NAMALWA (cell line): ENCODE measurements at places on chromosomes 2 and 18.

DNA sequence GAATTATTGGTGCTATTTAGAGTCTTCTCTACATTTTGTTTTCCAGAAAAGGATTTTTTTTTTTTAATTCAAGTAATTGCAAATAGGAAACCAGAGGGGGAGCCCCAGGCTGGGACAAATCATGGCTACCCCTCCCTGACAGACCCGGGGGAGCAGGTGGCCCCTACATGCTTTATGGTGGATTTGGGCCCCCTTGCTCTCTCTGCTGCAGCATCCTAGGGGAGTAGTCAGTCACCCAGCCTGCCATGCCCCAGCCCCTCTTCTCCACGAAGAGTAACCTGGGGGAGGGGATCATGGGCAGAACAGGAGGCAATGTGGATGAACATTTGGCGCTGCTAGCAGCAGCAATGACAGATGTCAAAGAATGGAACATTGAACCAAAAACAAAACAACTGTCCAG, 4.6 kb downstream of the C2orf81 start:
- peak; percentile 27 for DNase-seq

DNA sequence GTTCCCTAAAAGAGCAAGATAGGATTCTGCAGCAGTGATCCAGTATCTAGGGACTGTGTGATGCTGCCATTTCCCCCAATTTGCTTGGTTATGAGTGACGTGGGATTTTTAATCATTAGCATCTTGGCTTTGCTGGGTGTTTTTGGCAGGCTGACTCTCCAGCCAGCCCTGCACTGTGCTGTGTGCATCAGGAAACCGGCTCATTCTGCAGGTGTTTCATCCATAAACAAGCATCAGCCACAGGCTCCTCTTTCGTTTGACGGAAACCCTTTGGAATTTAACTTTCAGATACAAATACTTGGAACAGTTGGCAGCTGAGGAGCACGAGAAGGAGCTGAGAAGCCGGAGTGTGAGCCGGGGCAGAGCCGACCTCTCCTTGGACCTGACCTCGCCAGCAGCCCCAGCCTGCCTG, 135.9 kb downstream of the TPGS2 start:
- DNase-seq = peak; percentile 34

DNA sequence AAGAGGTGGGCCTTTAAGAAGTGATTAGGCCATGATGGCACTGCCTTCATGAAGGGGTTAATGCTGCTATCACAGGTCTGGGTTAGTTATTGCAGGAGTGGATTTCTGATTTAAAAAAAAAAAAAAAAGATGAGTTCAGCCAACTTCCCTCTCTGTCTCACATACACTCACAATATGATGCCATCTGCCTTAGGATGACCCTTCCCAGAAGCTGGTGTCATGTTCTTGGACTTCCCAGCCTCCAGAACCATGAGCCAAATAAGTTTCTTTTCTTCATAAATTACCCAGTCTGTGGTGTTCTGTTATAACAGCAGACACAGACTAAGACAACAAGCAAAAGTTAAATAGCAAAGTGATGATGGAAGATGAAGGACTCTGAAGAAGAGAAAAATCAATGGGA, 179.7 kb upstream of the ETAA1 start:
- DNase-seq = no peak

GRCh38 chr2:120394764-120395163, 48.8 kb downstream of the INHBB start:
- no peak for DNase-seq

DNA sequence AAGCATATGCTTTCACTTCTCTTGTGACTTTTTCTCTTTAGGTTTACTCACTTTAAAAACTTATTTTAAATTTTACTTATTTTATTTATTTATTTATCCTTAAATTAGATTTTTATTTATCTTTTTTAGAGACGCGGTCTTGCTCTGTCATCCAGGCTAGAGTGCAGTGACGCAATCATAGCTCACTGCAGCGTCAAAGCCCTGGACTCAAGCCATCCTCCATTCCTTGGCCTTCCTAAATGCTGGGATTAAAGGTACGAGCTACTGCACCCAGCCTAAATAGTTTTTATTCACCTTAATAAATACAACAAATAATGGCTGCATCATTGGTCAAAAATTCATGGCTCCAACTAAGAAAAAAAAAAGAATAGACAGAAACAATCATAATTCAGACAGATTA, 415.7 kb upstream of the FIGN start:
- DNase-seq = no peak

- peak; percentile 26 for DNase-seq
Observed at GRCh38 chr2:144999071-144999875, 479.4 kb upstream of the ZEB2 start.

DNA sequence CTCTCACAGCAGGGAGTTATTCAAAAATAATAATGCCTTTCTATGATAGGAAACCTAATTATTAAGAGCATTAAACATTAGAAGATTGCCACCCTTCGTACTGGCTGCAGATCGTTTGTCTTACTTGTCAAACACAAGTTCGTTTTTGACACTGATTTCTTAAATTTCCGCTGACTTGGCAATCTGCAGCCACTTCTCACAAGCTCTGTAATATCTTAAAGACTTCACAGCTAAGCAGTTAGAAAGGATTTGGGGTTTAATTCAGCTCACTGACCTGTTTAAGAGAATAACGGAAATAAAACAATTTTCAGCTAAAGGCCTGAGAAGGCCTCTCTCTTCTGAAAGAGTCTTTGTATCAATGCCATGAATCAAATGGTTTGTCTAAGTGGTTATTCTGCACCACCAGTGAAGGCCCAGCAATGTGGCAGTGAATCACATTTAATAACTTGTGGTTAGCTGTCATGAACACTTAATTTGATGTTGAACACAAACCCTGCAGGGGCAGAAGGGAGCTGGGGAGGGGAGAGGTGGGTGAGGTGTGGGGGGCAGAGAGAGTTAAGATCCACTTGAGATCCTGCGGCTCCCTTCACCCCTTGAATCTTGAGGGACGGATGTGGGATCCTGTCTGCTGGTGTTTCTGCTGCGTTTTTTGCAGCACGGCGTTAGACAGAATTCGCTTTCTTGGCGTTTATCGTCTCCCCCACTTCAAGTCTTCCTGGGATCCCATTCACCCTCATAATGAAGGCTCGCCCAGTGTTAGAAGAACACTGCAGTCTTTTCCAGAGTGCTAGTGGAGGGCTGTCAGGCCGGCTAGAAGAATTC, 145.4 kb upstream of the SATB2 start:
- DNase-seq = no peak

DNA sequence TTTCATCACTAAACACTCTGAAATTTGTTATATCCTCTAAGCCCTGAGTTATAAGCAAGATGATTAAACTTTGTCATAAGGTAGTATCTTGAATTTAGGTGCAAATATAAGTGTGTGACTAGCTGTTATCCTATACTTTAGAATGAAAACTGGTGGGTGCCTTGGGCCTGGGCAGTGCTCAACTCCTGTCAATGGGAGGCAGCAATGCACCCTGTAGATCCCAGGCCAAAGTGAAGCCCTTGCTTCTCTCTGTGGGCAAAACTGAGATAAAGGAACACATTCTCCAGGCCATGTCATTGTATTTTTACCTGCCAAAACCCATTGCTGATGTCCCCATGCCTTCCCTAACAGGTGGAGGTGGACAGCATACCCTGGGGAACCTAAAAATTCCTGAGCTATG, 525.2 kb downstream of the TNS1 start:
- no peak for DNase-seq

GRCh38 chr18:62198259-62198658, 11.2 kb downstream of the RELCH start:
- DNase-seq = no peak

DNA sequence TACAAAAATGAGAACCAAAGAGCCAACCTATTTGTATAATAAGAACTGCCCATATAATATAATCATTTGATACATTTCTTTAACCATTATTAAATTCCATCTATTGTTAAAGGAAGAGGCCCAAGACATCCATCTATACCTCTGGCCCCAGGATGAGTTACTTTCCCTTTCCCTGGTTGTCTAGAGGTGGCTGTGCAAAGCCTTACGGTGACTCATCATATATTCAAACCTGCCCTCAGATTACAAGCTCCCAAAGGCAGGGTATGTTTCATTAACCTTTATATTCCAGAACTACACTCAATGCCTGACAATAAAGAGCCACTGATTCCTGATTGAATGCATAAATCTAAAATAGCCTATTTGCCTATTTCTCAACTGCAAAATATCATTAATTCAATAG, 105.8 kb upstream of the PID1 start:
- DNase-seq = no peak

DNA sequence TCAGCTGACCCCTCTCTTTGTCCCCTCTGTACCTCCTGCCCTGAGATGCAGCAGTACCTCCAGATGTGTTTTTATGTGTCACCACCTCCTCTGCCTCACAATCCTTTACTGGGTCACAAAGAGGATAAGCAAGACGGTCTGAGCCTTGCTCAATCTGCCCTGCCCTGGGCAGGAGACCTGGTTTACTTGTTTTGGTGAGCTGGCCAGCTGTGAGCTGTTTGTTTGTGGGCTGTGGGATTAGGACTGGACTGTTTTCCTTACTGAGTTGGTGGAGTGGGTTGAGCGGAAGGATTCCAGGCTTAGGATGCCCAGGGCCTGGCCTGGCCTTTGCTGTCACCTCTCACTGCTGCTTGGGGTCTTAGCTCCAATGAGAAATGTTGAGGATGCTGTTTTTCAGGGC, 299.5 kb downstream of the SRBD1 start:
- no peak for DNase-seq

- no peak for DNase-seq
Observed at GRCh38 chr2:33426666-33427231, 49.7 kb upstream of the RASGRP3 start.

- DNase-seq = no peak
Observed at GRCh38 chr2:71926089-71926447, 221.6 kb downstream of the CYP26B1 start.

- no peak for DNase-seq
Observed at GRCh38 chr2:156837635-156838370, 401.6 kb downstream of the GPD2 start.

DNA sequence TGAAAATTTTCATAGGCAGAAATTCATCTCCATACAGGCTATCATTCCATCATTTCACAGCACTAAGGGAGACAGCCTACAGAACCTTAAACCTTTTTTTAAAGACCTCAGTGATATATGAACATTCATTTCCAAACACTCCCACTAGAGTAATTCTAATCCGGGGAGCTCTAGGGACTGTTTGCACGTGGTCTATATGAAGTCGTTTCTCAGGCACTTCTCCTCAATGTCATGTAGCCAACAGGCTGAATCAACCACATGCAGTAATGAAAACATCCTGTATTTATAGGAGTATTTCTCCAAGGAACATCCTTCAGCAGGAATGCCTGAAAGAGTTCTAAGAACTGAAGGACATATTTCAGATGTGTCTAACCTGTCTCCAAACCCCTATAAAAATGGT, 97.3 kb upstream of the CREB1 start:
- DNase-seq = no peak

DNA sequence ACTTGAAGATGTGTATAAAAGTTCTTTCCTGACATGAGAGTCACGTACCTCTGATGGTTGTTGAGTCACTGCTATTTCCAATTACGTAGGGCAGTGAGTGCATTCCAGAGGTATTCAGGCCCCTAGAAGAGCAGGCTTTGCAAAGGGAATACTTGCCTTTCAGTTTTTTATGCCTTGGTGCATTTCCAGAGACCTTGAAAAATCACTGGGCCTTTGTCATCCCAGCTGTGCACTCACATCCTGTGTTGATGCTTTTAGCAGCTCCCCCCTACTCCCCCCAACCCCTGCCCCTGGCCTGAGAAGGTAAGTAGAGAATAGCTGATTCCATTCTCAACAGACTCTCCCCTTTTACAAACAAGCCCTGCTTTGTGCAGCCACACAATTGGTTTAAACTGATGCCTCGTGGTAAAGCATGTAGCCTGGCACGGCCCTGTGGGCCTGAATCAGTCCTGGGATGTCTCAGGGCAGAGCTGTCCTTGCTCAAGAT, 174.2 kb downstream of the PRPF40A start:
- no peak for DNase-seq

DNA sequence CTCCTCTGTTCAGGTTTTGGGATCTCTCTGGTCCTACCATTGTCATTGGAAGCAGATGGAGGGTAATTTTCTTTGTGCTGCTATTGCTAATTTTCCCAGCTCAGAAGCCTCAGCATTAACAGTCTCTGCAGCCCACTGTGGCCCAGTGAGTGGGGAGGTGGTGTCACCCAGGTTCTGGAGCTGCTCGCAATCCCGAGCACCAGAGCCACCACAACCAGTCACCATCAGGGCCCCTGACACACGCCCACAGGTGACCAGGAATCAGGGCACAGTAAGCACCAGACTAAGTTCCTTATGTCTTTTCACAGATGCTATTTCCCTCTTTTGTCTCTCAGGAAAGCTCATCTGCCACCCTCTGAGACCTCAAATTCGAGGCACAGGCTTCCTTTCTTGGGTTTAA, 87.9 kb downstream of the SEPTIN10 start:
- DNase-seq = no peak

DNA sequence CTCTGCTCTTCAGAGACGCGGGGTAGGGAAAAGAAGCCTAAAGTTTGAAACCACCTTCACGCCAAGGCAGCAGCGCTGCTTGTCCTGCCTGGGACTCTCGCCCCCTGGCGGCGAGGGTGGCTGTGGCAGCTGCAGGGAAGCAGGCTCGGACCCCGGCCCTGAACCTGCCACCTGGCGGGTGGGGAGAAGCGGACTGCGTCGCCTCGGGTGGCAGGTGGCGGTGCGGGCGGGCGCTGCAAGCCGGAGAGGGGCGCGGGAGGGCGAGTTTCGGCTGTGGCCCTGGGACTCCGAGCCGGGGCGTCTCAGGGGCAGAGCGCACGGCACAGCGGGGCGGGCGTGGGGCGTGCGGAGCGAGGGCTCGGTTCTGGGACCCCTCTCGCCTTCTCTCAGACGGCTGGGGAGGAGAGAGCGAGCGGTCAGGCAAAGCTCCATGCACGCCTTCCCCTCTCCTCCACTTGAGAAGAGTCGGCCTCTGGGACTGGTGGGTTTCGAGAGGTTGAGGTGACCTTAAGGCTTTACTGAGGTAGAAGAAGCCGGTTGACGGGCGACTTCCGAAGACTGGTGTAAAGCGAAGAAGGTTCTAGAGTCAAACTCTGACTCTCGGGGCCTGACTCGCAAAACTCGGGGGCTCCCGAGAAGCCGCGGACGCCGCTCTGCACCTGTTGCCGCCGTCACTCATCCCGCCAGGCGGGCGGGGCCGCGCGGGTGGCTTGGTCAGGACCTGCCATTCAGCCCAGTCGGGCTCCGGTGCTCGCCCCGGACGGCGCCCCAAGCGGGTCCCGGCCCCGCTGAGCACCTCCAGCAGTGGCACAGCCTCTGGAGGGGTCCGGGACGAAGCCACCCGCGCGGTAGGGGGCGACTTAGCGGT, 1.1 kb upstream of the BOLL start:
- no peak for DNase-seq

DNA sequence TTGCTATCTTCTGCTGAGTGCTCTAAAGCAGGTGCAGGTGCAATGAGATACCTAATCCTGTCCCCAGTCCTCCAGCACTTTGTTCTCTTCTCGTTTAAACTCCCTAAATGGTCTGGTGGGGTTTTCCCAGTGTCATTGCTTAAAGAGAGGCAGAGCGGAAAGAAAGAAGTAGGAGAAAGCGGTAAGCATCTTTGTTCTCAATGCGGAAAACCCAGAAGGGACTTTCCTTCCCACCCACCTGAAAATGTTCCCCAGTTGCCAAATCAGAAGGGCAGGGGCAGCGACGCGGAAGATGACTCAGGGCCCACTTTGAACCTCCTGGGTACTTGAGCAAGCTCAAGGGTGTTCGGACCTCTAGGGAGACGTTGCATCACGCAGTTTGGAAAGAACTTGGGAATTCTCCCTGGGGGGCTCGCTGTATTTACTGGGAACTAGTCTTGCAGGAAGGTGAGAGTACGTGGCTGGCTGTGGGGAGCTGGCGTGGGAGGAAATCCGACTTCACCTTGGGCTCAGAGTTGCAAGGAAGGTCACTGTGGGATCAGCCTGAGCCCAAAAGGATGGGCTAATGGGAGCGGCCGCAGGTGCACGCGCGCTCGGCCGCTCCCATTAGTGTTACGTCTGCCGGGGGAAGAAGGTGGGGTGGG, 589 bp upstream of the SGPP2 start:
- DNase-seq = no peak
